Transverse colon (tissue), 4 donors: ENCODE measurements at places on chromosomes 5 and 9. TPM values are rescaled to one million over a fixed set of nuclear protein-coding genes. Genes with fewer than 3 reads are reported as not detected.

The GDA gene
- total RNA-seq: 89.9 TPM

The GABRA6 gene
- total RNA-seq: not detected

The HACD4 gene
- total RNA-seq: 4.8 TPM

- no peak for DNase-seq
Observed at GRCh38 chr9:103245369-103245768, 250.2 kb downstream of the CYLC2 start.

DNA sequence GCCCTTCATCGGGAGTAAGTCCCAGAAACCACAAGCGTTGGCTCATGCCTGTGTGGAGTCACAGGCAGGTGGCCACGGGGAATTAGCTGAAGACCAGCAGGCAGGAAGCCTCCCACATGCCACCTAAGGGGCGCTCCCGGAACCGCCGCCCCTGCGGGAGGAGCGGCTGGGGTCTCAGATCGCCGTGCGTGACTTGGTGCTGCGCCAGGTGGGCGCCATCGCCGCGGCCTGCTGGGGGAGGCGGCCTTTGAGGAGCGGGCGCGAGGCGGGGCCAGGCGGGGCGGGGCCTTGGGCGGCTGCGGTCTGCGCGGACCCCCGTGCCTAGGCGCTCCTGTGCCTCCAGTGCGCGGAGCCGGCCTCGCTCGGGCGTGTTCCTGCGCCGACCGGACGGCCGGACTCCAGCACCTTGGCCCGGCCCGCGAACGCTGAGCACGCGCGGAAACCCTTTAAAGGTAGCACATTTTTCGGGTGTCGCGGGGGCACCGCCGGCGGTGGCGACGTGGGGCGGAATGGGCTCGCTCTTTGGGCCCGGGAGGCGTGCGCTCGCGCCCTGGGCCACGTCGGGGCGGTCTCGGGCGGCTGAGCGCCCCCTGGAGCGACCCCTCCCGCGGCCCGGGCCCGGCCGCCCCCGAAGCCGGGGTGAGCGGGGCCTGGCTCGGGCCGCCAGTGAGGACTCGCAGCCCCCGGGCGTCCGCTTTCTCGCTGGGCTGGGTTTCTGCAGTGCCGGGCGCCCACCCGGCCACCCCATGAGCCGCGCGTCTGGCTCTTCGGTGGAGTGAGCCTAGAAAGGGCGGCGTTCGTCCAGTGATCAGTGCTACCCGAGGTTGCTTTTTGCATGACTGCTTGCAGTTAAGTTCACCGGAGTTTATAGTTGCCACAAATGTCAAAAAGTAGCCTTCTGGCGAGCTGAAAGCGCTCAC lies 24.5 kb downstream of the LECT2 start:
- no peak for DNase-seq

DNA sequence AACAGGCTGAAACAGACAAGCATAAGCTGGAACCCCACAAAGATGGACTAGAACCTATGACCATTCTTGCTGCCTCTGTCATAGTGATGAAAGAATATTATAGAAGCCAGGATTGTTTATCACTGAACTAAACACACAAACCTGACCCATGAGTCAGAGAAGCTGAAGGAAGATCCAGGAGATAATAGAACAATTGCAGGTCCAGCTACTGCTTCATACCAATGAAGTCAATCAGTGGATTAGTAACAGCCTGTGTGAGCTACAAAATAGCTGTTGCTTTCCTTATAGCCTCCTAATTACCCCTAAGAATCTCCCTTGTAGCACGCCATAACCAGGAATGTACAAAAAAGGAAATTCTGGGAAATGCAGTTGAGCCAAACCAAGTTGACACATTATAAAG lies 459.9 kb upstream of the ZNF462 start:
- no peak for DNase-seq

DNA sequence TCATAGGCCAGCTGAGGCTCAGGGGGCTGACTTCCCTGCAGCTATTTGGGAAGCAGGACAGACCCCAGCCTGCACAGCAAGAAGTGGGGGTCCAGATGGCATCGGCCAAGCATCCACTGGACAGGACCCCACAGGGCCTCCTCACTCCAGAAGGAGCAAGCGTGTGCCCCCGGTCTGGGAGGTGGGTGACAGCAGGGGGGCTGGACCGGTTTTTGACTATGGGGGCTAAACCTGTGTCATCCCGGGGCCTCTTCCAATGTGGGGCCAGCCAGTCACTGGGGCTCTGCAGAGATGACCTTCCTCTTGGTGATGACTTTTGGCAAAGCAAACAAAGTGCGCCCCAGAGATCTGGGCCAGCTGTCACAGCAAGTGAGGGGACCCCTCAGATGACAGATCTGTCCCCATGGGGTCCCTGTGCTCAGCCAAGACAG lies 163.9 kb downstream of the OLFM1 start:
- no peak for DNase-seq

GRCh38 chr5:31995006-31995405 lies 179.1 kb downstream of the GOLPH3 start:
- DNase-seq: no peak

DNA sequence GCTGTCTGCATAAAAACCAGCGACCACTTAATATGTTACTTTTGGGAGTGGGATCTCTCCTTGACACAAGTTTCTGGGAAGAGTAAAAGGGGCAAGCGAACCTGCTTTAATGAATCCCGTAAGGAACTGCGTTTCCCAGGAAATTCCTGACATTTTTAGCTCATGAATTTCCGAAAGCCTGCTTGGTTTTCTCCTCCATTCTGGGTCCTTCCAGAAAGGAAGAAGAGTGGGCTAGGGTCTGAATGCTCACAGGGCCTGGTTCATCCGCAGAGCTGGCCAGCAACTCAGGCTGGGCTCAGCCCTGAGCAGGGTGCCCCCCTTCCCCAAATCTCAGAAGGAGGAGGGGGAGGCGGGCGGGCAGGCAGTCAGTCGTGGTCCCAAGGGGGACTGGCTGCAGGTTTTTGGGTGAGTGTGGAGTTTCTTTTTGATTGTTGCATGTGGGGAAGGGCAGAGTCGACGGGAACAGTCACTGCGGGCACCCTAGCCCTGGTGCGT lies 1.2 kb upstream of the PURA start:
- no peak for DNase-seq

GRCh38 chr5:117189784-117190183 lies 615.2 kb upstream of the SEMA6A start:
- no peak for DNase-seq

DNA sequence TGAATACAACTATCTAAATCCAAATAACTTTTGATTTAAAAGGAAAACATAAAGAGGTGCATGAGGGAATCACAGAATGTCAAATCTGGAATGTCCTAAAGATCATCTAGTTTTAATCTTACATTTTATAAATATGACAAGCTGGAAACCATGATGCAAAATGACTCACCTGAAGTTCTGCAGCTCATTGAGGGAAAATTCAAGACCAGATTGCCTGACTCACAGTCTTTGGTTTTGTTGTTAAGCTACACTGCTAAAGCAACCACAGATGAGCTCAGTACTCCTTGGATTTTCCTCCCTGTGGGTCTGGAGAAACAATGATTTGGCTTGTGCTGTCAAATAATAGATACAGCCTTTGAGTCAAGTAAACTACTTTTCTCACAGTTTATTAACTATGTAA lies 19.1 kb upstream of the EDIL3 start:
- no peak for DNase-seq

- no peak for DNase-seq
Observed at GRCh38 chr5:139903795-139904565, 108.4 kb downstream of the PSD2 start.

DNA sequence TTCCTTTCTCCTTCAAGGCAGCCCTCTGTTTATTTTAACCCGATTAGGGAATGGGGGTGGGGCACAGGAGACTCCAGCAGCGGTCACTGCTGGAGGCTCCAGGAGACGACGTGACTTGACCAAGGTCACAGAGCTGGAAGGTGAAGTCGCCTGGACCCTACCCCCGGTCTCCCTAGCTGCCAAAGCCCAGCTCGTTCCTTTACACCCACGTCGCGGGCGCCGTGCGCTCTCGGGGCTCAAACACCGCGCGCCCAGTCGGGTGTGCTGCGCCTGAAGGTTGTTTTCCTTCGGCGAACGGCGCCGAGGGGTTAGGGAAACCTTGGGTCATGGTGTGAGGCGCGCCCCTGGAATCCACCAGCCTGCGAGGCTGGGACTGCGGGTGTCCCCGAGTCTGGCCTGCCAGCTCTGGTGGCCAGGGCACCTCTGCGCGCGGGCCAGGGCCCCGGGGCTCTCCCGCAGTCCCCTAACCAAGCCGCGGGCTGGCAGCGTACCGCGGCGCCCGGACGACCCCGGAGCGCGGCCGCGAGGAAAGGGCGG lies 747 bp upstream of the UNC5A start:
- DNase-seq: no peak

DNA sequence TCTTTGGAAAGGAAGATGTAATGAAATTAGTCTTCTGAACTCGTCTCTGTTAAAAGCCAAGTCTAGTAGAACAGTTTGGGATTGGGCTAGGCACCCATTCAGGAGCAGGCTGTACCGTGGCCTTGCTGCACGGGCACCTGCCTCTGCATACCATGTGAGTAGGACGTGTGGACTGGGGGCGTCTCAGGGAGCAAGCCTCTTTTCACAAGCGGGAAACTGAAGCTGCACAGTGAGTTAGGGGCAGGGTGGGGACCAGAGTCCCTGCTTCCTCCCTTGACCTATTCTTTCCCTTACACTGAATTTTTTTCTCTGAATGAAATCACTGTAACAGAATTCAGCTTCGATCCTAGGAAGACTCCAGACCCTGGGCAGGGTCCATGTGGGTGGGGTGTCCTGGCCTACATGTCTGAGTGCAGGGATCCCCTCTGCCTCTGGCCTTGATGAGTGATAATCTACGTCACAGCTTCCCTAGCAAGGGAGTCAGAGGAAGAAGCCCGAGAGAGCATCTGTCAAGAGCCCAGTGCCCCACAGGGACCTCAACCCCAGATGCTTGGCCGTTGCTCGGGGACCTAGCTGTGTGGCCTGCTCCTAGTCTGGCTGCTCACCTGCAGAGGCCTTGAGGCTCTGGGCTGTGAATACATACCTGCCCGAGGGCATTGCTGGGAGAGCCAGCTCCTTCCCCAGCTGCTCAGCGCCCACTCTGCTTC lies 15.1 kb downstream of the PHF2 start:
- DNase-seq: no peak

- DNase-seq: no peak
Observed at GRCh38 chr5:148393390-148393741, 9.6 kb downstream of the FBXO38 start.

DNA sequence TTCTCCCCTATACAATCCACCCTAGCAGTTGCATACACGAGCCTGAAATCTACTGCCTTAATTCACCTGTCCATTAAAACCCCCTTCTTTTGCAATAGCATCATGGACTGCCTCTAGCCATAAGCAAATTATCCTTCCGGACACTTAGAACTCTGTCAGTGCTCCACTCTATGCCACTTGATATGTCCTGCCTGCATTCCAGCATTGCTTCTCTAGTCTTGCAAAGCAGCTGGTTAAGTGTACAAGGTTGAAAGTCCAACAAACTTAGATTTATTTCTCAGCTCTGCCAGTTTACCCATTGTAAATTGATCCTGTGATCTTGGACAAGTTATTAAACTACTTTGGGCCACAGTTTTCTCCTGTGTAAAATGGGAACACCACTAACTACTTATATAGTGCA lies 197.9 kb downstream of the EPB41L4A start:
- peak; percentile 10 for DNase-seq

DNA sequence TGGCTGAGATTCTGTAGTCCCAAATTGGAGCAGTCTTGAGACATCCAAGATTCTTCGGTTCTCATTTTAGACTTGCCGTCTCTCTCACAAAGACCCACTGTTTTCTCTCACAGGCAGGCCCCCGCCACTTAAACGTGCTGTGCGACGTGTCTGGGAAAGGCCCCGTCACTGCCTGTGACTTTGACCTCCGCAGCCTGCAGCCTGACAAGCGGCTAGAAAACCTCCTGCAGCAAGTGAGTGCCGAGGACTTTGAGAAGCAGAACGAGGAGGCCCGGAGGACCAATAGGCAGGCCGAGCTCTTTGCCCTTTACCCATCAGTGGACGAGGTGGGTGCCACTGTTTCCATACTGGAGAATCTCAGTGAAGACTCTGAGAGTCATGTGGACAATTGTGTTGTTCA lies 97.2 kb downstream of the DOCK8 start:
- no peak for DNase-seq

GRCh38 chr5:164721656-164722055 lies 1216.2 kb downstream of the MAT2B start:
- no peak for DNase-seq

- no peak for DNase-seq
Observed at GRCh38 chr5:45532826-45533624, 163.2 kb downstream of the HCN1 start.

GRCh38 chr9:132312873-132313272 lies 41.9 kb downstream of the SETX start:
- DNase-seq: no peak

DNA sequence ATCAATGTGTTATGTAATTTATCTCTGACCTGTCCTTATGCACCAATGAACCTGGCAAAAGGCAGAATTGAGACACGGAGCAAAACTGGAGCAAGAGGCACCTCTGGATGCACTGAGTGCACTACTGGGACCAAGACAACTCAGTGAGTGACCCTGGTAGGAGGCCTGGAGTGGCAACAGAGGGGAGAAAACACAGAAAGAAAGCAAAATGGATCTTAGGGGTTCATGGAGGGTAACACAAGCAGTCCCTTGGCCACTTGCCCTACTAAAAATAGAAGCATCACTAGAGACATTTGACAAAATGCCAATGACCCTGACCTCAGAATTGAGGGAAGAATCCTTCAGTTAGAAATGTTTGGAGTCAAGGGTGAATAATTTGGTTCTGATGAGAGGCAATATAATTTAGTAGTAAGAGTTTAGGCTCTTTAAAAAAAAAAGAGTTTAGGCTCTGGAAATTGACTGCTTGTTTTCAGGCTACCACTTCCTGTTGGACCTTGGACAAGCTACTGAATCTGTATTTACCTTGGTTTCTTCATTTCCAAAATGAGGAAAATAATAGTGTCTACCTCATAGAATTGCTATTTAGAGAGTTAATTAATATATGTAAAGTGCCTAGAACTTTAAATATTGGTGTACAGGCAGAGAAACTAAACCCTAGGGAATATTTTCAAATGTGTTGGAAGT lies 234.9 kb upstream of the TARS1 start:
- DNase-seq: no peak

DNA sequence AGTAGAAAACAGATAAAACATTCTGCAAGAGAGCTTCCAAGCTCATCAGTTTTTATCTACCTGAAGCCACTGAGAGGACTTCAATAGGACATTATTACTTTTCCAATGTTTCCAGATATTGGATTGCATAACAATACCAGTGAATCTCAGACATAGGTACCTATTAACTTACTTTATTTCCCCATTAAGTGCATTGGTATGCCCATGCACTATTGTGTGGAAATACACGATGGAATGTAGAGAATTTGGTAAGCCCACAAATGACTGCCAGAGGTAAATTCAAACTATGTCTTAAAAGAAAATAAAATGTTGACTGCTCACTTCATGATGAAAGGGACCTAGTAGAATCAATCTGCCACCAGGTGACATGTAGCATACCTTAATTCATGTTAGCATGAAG lies 48.1 kb upstream of the PRR16 start:
- no peak for DNase-seq

GRCh38 chr9:71632776-71633175 lies 135.5 kb downstream of the CEMIP2 start:
- no peak for DNase-seq
